ENCODE measurements at places on chromosomes 2 and 18. TPM values are rescaled to one million over a fixed set of nuclear protein-coding genes. Genes with fewer than 3 reads are reported as not detected.

DNA sequence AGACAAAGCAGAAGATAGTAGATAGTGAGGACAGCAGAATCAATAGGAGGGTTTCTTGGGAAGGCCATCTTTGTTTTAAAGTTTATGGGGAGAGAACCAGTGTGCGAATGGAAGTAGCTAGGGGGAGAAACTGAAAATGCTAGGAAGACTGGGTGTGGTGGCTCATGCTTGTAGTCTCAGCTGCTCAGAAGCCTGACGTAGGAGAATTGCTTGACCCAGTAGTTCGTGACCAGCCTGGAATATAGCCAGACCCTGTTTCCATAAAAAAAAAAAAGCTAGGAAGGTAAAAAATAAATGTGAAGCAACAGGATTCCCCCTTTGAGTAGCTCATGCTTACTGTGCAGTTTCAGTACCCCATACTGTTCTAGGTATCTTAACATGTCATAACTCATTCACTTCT, 19.2 kb upstream of the DRC1 start:
- DNase-seq, result no peak
- no peak overlapping the region for H3K4me3 ChIP-seq
- no peaks in the 10 kb centered on the region for H3K4me1 ChIP-seq
- peaks cover 22% of the 10 kb centered on the region for H3K36me3 ChIP-seq
- no peak overlapping the region for H3K27ac ChIP-seq

GRCh38 chr2:229474125-229474524, 203.0 kb upstream of the PID1 start:
- no peak overlapping the region for H3K4me3 ChIP-seq
- H3K4me1 ChIP-seq, result no peaks in the 10 kb centered on the region
- H3K36me3 ChIP-seq, result no peaks in the 10 kb centered on the region
- no peaks in the 10 kb centered on the region for H3K27me3 ChIP-seq

GRCh38 chr2:229296016-229296415, 24.9 kb upstream of the PID1 start:
- no peaks in the 10 kb centered on the region for H3K27me3 ChIP-seq
- no peaks in the 10 kb centered on the region for H3K4me1 ChIP-seq
- no peak overlapping the region for H3K27ac ChIP-seq
- no peaks in the 10 kb centered on the region for H3K36me3 ChIP-seq

DNA sequence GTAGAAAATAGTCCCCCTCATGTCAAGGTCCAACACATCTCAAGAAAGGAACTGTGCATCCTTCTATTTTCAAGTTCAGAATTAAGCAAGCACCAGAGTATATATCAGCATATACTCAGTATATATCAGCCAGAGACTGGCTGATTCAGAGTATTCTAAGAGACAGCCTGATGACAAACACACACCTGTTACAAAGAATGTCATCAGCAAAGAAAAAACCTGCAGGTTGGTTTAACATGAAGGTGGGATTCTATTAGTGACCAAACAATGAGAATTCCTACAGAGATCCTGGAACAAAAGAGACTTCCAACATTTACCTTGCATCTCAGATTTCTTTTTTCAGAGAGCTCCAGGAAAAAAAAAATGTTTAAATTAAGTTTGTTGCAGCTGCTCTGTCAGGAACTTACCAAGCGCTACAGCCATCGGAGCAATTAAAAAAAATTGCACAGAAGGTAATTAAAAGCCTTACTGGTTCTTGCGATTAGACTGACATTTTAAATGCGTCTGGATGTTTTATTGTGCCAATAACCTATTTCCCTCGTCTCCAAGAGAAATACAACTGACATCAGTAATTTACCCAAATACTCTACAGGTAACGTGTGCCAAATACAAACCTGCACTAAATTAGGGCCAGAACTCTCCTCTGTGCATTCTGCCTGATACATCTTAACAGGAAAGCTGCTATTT, 218.1 kb downstream of the HNMT start:
- no peak overlapping the region for H3K4me3 ChIP-seq
- H3K4me1 ChIP-seq, result no peaks in the 10 kb centered on the region
- H3K36me3 ChIP-seq, result no peaks in the 10 kb centered on the region
- no peak for DNase-seq
- no peaks in the 10 kb centered on the region for H3K27me3 ChIP-seq

DNA sequence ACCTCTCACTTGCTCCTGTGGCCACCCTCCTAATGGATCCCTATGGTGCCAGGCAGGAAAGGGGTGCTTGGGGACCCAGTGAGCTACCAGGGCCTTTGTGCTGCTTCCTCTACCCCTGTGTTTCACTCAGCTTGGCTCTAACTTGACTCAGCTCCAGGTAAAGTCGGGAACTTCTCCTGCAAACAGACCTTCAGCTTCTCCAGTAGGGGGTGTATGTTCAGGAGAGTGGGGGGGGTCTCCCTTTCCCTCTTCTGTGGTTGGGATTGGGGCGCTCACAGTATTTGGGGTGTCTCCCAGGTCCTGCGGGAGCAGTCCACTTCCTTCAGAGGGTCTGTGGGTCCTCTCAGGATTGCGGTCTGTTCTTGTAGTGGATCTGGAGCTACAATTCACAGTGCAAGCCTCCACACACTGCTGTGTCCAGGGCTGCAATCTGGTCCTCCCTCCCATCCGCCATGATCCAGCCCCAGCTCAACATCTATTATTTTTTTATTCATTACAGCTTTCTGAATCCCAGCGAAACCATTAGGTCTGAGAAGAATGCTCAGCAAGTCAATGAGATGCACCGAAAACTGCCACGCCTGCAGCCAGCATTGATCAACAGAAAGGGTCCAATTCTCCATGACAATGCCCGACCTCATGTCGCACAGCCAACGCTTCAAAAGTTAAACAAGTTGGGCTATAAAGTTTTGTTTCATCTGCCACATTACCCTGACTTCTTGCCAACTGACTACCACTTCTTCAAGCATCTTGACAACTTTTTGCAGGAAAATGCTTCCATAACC, 26.4 kb upstream of the SAP130 start:
- H3K4me1 ChIP-seq, result no peaks in the 10 kb centered on the region
- H3K27ac ChIP-seq, result no peak overlapping the region
- H3K27me3 ChIP-seq, result no peaks in the 10 kb centered on the region
- no peak for DNase-seq
- no peak overlapping the region for H3K4me3 ChIP-seq
- H3K36me3 ChIP-seq, result no peaks in the 10 kb centered on the region

DNA sequence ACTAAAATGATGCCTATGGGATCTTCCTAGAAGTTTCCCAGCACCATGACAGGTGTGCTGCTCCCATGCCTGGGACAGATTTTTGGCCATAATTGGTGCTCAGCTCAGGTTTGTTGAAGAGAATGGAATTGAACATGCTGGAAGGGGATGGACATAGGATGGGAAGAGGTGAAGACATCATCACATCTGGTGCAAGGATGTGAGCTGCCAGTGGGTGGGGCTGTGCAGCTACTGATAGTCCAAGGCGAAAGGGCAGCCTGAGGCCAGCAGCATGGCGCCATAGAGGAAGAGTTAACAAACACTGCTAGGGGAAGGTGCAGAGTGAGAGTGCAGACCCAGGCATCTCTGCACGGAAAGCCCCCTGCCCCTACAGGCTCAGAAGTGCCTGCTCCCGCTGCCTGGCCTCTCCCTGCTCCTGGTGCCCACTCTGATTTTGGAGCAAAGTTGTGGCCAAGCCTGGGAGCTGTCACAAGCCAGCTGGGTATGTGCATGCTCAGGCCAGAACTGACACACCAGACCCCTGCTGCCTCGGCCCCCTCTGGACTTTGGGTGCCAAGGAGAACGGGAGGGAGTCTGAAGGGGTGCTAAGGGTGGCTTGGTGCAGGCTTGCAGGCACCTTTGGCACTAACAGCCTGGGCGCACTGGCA, 178.6 kb downstream of the ZBTB7C start:
- H3K27ac ChIP-seq, result no peak overlapping the region
- H3K4me3 ChIP-seq, result no peak overlapping the region
- H3K36me3 ChIP-seq, result no peaks in the 10 kb centered on the region
- DNase-seq, result no peak
- H3K4me1 ChIP-seq, result no peaks in the 10 kb centered on the region

- no peak overlapping the region for H3K27ac ChIP-seq
- no peaks in the 10 kb centered on the region for H3K4me1 ChIP-seq
- H3K36me3 ChIP-seq, result no peaks in the 10 kb centered on the region
- H3K27me3 ChIP-seq, result no peaks in the 10 kb centered on the region
Measured at GRCh38 chr2:157058161-157058560, 199.3 kb upstream of the GALNT5 start.

DNA sequence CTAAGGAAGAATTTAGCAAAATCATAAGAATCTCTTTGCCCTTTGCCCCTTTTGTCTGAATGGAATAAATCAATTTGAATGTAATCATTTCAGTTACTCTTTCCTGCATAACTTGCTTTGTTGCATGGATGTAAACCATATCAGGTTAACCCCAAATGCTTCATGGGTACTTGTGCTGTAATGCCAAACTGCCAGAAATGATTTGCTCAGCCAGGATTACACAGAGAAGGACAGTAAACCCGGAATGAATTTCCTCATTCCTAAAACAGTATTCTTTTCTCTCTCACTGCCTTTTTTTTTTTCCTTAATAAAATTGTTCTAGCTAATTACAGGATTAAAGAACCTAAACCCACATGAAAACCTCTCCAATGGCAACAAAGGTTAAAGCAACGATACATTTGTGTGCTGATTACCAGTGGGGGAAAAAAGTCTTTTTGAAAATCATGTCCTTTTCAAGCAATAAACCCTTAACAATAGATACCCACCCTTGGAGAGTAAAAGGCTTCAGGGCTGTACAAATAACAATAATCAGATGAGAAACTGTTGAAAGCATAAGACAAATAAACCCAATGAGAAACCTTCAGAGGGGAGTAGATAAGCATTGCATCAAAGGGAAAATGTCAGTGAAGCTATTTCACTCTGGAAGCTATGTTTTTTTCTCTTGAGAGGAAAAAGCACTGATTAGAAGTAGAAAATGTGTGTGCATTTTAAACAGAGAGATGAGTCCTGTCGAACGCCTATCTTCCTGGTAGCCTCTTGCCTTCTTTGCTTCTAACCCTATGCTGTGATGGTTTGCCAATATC, 275.3 kb downstream of the CDH2 start:
- H3K27ac ChIP-seq, result no peak overlapping the region
- H3K4me3 ChIP-seq, result no peak overlapping the region
- H3K27me3 ChIP-seq, result no peaks in the 10 kb centered on the region
- DNase-seq, result no peak
- no peaks in the 10 kb centered on the region for H3K36me3 ChIP-seq

DNA sequence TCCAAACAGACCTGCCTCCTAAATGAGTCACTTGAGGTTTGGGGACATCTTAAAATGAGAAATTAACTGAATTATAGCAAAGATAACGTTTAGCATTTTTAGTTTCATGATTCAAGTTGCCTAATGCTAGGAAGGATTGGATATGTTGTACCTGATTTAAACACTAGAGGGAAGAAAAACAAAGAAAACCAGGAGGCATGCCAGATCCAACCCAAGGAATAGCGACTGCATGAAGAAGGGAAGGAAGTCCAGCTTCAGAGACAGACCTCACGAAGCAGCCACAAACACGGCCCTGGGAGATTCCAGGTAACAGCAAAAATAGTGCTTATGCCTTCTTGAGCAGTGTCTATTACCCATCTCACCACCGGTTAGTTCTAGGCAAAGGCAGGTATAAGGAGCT, 499.9 kb upstream of the SPHKAP start:
- no peaks in the 10 kb centered on the region for H3K36me3 ChIP-seq
- H3K27me3 ChIP-seq, result no peaks in the 10 kb centered on the region
- H3K27ac ChIP-seq, result no peak overlapping the region
- H3K4me1 ChIP-seq, result no peaks in the 10 kb centered on the region
- DNase-seq, result no peak

DNA sequence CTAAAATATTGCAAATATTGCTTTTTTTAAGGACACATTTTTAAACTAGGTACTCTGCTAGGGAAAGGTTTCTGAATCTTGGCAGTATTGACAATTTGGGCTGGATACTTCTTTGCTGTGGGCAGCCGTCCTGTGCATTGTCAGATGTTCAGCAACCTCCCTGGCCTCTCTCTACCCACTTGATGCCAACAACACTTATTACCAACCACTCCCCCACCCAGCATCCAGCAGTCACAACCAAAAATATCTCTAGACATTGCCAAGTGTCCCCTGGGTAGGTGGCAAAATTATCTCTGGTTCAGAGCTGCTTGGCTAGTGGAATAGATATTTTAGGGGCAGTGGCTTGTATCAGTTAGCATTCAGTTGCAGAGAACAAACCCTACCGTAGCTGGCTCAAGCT, 114.3 kb upstream of the PNPT1 start:
- no peak overlapping the region for H3K4me3 ChIP-seq
- H3K27ac ChIP-seq, result no peak overlapping the region
- no peaks in the 10 kb centered on the region for H3K4me1 ChIP-seq
- H3K36me3 ChIP-seq, result no peaks in the 10 kb centered on the region

DNA sequence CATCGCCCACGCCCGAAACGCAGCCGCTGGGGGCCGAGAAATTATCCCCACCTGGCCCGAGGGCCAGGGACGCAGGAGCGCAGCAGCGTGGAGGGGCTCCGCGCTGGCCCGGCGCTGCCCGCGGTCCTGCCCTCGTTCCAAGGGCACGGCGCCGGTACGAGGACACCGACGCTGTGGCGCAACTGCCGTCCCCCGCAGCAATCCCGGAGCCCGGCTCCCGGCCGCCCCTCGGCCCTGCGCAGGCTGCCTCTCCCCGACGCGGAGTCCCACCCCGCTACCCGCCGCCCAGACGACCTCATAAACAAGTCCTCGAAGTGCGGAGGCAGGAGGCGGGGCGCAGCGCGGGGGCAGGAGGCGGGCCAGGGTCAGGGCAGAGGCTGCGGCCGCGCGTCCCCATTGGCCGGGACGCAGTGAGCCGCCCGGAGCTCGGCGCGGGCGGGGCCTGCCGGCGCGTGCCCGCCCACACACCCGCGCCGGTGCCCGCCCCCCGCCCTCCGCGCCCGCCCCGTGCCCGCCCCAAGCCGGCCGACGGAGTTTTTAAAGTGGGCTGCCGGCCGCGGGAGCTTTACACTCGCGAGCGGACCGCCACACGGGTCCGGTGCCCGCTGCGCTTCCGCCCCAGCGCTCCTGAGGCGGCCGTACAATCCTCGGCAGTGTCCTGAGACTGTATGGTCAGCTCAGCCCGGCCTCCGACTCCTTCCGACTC, at the start of gene EPAS1:
TSS of gene EPAS1 (plus strand) at position 568 of the 706 bp plus-strand sequence. CDS start 505 bp downstream, outside the sequence.
- H3K27me3 ChIP-seq, result peaks cover 44% of the 10 kb centered on the region
- H3K36me3 ChIP-seq, result no peaks in the 10 kb centered on the region
- H3K4me1 ChIP-seq, result peaks cover 29% of the 10 kb centered on the region
- no peak within 1 kb of the TSS for H3K27ac ChIP-seq
- H3K4me3 ChIP-seq, result peak within 1 kb of the TSS; percentile 69

DNA sequence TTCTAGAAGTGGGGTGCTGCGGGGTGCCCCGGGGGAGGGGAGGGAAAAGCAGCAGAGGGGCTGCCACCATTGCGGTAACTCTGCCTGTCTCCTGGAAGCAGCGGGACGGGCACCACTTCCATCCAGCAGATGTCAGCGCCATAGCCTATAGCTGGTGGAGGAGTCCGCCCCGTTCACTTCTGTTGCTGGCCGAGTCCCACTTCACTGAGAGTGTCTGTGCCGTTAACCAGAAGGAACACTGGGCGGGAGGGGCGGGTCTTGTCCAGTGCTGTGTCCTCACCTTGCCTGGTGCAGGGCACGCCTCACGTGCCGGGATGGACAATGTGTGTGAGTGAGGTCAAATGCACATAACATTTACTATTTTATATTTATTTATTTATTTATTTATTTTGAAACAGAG, 19.3 kb upstream of the ODC1 start:
- DNase-seq, result no peak
- H3K27me3 ChIP-seq, result peaks cover 2% of the 10 kb centered on the region
- no peak overlapping the region for H3K4me3 ChIP-seq
- H3K36me3 ChIP-seq, result no peaks in the 10 kb centered on the region

TMEM247 gene
- total RNA-seq, result not detected

CCDC148 gene
- not detected for total RNA-seq

RUFY4 gene
- not detected for total RNA-seq

FOXD4L1 gene
- total RNA-seq, result 0.81 TPM

EXOC6B gene
- total RNA-seq, result 22.3 TPM

KLHL41 gene
- 0.27 TPM for total RNA-seq

CHCHD5 gene
- 19.9 TPM for total RNA-seq

AMER3 gene
- total RNA-seq, result not detected
